ENCODE measurements at places on chromosomes 4 and X. TPM values are rescaled to one million over a fixed set of nuclear protein-coding genes. Genes with fewer than 3 reads are reported as not detected.

Gene SPATA4
- not detected for total RNA-seq

Gene OTC
- not detected for total RNA-seq

Gene RHOH
- total RNA-seq = 0.91 TPM

Gene HSD17B13
- 14.0 TPM for total RNA-seq

Gene AFF2
- 0.95 TPM for total RNA-seq

Gene HNRNPD
- total RNA-seq = 78.6 TPM

Gene UGT2B17
- total RNA-seq = not detected

Gene ARR3
- not detected for total RNA-seq

DNA sequence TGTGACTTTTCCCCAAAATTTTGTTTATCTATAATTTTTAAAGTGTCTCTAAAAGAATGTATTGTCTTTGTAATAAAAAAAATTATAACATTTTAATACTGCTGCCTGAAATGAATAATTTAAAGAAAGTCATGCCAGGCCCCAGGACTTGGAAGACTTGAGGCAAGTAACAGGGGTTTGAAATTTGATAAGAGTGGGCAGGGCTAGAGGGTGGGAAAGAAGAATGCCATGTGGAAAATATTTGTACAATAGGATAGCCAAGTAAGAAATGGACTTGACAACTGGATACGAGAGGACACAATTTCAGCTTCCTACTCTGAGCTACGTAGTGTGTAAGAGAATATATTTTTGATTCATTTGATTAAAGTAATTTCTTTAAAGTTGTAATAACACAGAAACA, 36.9 kb upstream of the ANKRD50 start:
- no peak overlapping the region for H3K27ac ChIP-seq
- no peak overlapping the region for H3K4me3 ChIP-seq
- H3K4me1 ChIP-seq = no peaks in the 10 kb centered on the region

DNA sequence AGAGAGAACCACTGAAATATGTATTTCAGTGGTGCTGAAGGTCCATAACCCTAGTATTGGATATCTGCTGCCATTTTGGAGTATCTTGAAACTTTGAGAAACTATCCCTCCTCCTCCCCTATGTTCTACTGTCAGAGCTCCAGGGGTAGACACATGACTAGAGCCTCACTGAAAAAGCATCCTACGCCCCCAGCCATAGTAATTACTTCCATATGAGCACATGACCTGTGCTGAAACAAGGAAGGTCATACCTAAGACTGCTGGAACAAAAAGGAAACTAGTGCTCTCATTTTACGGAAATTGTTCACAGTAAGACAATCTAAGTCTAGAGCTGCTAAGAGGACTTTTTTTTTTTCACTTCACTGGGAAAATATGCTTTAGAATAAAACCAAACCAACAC, 42.0 kb upstream of the MAPK10 start:
- H3K27ac ChIP-seq = no peak overlapping the region
- H3K4me1 ChIP-seq = no peaks in the 10 kb centered on the region
- H3K27me3 ChIP-seq = no peaks in the 10 kb centered on the region
- no peak for DNase-seq

GRCh38 chrX:149567621-149568417, 18.1 kb upstream of the HSFX3 start:
- H3K4me1 ChIP-seq = no peaks in the 10 kb centered on the region
- H3K27me3 ChIP-seq = no peaks in the 10 kb centered on the region
- H3K4me3 ChIP-seq = no peak overlapping the region
- no peaks in the 10 kb centered on the region for H3K36me3 ChIP-seq

GRCh38 chr4:185626798-185627197, 91.5 kb upstream of the PDLIM3 start:
- H3K4me1 ChIP-seq = no peaks in the 10 kb centered on the region
- no peak overlapping the region for H3K27ac ChIP-seq
- DNase-seq = no peak
- no peaks in the 10 kb centered on the region for H3K27me3 ChIP-seq

DNA sequence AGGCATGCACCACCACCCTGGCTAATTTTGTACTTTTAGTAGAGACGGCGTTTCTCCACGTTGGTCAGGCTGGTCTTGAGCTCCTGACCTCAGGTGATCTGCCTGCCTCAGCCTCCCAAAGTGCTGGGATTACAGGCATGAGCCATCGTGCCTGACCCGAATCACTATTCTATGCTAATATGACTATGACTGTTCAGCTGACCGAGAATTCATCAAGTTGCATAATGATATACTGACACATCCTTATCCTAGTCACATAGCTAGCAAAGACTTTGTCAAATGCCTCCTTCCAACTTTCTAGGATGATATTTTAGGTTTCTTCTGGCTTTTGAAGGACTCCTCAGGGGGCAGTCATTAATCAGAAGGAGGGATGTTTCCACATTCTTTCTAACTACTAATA, 4.8 kb upstream of the GPM6B start:
- DNase-seq = no peak
- H3K36me3 ChIP-seq = no peaks in the 10 kb centered on the region
- H3K4me1 ChIP-seq = no peaks in the 10 kb centered on the region
- H3K4me3 ChIP-seq = no peak overlapping the region

DNA sequence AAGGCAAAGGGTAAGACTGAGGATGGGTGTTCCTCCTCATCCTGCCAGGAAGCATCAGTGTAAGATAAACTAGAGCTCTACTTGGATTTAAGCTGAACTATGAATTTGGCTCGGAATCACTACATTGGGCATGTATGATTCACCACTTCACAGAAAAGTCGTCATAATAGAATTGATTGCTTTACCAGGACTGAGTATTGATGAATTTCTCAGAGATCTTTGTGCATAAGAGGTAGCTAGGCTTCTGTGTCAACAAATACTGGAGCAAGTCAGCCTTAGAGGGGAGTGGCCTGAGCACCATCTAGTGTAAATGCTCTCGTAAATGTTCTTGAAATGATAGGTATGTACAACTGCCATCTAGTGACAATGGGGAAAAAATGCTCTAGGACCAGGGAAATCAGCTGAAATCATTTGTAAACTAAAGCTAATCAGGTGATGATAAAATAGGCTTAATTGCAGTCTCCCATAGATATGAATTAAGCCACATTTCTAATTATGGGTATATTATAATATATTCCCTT, 309.5 kb upstream of the FMR1 start:
- no peaks in the 10 kb centered on the region for H3K36me3 ChIP-seq
- H3K4me3 ChIP-seq = no peak overlapping the region
- H3K4me1 ChIP-seq = no peaks in the 10 kb centered on the region
- no peaks in the 10 kb centered on the region for H3K27me3 ChIP-seq
- H3K27ac ChIP-seq = no peak overlapping the region
- no peak for DNase-seq

DNA sequence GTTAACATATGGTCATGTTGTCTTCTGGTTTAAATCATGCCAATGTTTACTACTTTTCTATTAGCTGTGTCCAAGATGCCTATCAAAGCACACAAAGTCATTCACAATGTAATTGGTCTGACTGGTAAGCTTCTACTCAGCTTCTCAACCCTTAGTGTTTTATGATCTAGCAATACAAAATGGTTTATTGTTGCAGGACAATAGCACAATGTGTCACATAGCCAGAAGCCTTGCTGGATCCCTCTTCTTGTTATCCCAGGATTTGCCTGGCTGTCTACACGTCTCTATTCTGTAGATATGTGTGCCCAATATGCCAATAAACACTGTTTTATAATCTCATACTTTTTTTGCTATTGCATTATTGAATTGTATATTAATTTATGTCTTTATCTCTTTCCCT, 1111.0 kb upstream of the AGA start:
- no peak for DNase-seq
- no peaks in the 10 kb centered on the region for H3K36me3 ChIP-seq
- no peaks in the 10 kb centered on the region for H3K4me1 ChIP-seq
- no peaks in the 10 kb centered on the region for H3K27me3 ChIP-seq

- H3K36me3 ChIP-seq = no peaks in the 10 kb centered on the region
- no peaks in the 10 kb centered on the region for H3K27me3 ChIP-seq
- peak within 1 kb of the TSS; percentile 41 for H3K27ac ChIP-seq
Observed at GRCh38 chrX:101617211-101618191, at the start of gene ARMCX6. Gene ARMCX6 (minus strand): TSS chrX:101618000. CDS start chrX:101616620, 1,380 bp downstream.

- H3K36me3 ChIP-seq = no peaks in the 10 kb centered on the region
- peaks cover 6% of the 10 kb centered on the region for H3K4me1 ChIP-seq
- H3K27ac ChIP-seq = no peak overlapping the region
- H3K27me3 ChIP-seq = peaks cover 32% of the 10 kb centered on the region
Observed at GRCh38 chrX:431056-431455, 44.3 kb upstream of the PPP2R3B start.

DNA sequence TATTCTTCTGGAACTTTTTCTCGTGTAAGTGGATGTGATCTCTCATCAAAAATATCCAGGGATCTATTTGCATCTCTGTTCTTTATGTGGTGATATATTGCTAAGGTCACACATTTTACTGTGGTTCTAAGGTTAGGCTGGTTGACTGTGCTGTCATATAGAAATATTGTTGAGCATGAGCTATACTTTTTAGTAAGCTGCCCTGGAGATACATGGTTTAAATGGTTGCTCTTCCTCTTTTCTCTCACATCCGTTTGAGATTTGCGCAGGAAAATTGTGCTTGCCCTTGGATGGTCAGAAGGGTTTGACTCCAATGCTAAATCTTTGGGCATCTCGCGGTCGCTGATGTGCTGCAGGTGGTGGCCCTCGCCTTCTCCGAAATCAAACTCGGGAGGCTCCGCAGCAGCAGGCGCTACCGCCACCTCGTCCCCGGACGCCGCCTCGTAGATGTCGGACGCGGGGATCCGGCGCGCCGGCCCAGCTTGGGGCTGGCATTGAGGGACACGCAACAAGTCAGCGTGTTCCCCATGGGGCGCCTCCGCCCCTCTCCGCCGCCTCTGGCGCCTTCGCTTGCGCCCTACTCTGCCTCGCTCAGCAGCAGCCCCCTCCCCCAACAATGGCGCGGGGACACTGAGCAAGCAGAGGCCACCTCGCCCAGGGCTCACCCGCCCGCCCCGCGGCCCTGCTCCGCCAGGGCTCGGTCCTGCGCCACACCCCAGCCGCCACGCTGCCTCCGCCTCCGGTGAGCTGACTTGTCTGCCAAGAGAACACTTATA, 154.5 kb downstream of the MSN start:
- no peak for DNase-seq
- H3K4me3 ChIP-seq = peak overlapping the region; percentile 45
- no peak overlapping the region for H3K27ac ChIP-seq
- H3K36me3 ChIP-seq = no peaks in the 10 kb centered on the region
- H3K27me3 ChIP-seq = no peaks in the 10 kb centered on the region

GRCh38 chr4:77178560-77178959, 21.6 kb downstream of the CCNG2 start:
- H3K27ac ChIP-seq = no peak overlapping the region
- no peak overlapping the region for H3K4me3 ChIP-seq
- DNase-seq = no peak

DNA sequence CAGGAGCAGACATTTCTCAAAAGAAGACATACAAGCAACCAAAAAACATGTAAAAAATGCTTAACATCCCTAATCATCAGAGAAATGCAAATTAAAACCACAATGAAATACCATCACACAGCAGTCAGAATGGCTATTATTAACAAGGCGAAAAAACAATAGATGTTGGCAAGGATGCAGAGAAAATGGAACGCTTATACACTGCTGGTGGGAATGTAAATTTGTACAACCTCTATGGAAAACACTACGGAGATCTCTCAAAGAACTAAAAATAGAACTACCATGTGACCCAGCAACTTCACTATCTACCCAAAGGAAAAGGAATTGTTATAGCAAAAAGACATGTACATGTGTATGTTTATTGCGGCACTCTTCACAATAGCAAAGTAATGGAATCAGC, 71.5 kb downstream of the PPP4R3C start:
- no peaks in the 10 kb centered on the region for H3K4me1 ChIP-seq
- no peak overlapping the region for H3K27ac ChIP-seq
- H3K36me3 ChIP-seq = no peaks in the 10 kb centered on the region
- no peak for DNase-seq
- no peaks in the 10 kb centered on the region for H3K27me3 ChIP-seq

DNA sequence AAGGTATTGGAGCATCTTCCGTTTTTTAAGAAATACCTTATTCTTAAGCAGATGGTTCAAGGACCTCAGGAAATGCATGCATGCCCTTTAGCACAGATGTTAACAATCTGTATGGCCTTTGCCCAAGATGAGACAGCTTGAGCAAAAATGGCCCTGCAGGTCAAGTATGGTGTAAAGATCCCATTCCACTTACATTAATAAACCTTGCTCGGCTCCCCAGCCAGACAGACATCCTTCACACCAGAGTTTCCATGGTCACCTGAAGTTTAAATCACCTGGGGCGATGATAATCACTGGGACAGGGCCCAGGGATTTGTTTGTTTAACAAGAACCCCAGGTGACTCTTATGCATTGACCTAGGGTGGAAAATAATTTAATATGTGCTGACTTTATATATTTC, 287.0 kb upstream of the NOCT start:
- no peak overlapping the region for H3K27ac ChIP-seq
- no peaks in the 10 kb centered on the region for H3K4me1 ChIP-seq
- H3K36me3 ChIP-seq = no peaks in the 10 kb centered on the region
- H3K4me3 ChIP-seq = no peak overlapping the region

DNA sequence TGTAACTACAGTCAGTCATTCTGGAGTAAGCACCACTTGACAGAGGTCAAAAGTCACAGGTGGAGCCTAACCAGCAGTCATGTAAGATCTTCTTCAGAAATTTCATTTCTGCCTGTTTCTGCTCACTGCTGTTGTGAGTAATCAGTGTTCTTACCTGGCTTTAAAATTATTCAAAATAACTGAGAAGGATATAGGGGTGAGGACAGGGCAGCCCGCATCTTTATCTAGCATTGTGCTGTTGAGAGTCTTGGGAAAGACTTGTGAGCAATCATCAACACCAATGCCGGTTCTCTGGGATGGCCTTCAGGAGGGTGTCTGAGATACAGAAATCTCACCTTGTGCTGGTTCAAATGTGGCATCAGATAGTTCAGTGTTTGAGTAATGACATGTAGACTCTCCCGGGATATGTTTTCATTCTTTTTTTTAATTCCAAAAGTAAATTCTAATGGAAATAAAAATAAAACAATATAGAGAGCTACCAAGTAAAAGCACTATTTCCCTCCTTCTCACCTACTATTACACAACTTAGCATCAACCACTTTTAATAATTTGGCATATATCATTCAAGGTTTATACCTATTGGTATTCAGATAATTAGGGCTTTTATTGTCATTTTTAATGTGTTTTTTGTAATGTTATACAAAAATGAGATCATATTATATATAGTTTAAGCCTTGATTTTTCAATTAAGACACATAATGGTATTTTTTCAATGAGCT, 37.1 kb downstream of the AREG start:
- no peak for DNase-seq
- no peak overlapping the region for H3K4me3 ChIP-seq
- H3K27ac ChIP-seq = no peak overlapping the region
- no peaks in the 10 kb centered on the region for H3K36me3 ChIP-seq

GRCh38 chrX:100659431-100660137, 15.6 kb downstream of the SRPX2 start:
- DNase-seq = no peak
- H3K4me3 ChIP-seq = no peak overlapping the region
- H3K27me3 ChIP-seq = no peaks in the 10 kb centered on the region

- peaks cover 13% of the 10 kb centered on the region for H3K36me3 ChIP-seq
- DNase-seq = no peak
- peaks cover 15% of the 10 kb centered on the region for H3K4me1 ChIP-seq
- peak overlapping the region; percentile 58 for H3K4me3 ChIP-seq
- H3K27ac ChIP-seq = no peak overlapping the region
Observed at GRCh38 chrX:70289168-70289792, 447 bp downstream of the PDZD11 start.

- no peak for DNase-seq
- H3K27me3 ChIP-seq = no peaks in the 10 kb centered on the region
- H3K27ac ChIP-seq = no peak overlapping the region
- no peaks in the 10 kb centered on the region for H3K36me3 ChIP-seq
- no peaks in the 10 kb centered on the region for H3K4me1 ChIP-seq
Observed at GRCh38 chrX:28472926-28473325, 114.3 kb upstream of the IL1RAPL1 start.

Data from suprapubic skin (tissue), 4 donors.